ENCODE measurements at places on chromosomes 7 and 10.

GRCh38 chr7:100467638-100468373 lies 3.7 kb upstream of the SPACDR start:
- DNase-seq, result no peak

DNA sequence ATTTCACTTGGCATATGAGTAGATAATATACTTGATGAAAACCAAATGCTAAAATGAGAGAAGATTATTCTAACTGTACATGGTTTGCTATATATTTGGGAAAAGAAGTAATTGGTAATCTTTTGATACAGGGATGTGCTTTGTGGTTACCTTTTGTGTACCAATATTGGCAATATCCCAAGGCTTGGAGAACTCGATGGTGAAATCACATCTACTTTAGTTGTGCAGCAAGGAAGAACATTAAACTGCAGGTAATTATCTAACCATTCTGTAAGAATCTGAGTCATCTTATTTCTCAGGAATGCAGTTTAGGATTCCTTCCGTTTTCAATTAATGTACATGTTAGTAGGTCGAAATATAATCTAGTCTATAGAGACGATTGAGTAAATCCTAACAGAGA lies 64.1 kb downstream of the SRI start:
- no peak for DNase-seq

GRCh38 chr10:71838264-71839211 lies 12.5 kb downstream of the PSAP start:
- DNase-seq, result no peak

DNA sequence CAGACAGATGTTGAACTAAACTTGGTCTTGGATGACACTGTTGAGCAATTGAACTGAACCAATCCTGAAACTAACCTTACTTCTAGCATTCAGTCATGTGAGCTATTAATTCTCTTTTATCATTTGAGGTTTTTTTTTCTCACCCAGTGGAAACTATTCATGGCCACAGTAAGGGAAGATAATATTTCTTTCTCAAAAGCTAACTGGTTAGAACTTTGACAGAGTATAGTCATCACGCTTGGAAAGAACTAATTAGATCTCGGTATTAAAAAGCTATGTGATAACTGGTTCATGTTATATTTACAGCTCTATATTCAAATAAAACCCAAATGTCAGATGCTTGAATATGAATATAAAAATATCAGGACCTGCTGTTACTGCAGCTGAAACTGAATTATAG lies 89.5 kb downstream of the OTUD1 start:
- DNase-seq, result no peak

- DNase-seq, result no peak
Observed at GRCh38 chr7:137961200-137962177, 40.4 kb downstream of the CREB3L2 start.

DNA sequence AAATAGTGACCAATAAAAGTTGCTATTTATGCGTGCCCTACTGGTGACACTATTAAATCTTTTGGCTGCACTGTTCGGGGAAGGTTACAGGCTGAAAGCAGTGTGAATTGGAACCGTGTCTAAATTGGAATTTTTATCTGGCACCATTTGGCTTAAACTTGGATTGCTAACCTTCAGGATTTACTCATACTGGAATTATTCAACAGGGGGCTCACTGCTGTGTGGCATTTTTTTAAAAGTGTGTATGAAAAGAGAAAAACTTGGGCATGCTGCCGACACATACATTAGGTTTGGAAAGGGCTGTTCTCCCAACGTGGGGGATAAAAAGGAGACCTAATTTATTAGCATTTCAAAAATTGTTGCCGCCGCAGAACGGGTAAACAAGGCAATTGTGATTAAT lies 537.9 kb upstream of the MGMT start:
- DNase-seq, result no peak

- no peak for DNase-seq
Observed at GRCh38 chr10:30980951-30981616, 50.6 kb downstream of the ZNF438 start.

DNA sequence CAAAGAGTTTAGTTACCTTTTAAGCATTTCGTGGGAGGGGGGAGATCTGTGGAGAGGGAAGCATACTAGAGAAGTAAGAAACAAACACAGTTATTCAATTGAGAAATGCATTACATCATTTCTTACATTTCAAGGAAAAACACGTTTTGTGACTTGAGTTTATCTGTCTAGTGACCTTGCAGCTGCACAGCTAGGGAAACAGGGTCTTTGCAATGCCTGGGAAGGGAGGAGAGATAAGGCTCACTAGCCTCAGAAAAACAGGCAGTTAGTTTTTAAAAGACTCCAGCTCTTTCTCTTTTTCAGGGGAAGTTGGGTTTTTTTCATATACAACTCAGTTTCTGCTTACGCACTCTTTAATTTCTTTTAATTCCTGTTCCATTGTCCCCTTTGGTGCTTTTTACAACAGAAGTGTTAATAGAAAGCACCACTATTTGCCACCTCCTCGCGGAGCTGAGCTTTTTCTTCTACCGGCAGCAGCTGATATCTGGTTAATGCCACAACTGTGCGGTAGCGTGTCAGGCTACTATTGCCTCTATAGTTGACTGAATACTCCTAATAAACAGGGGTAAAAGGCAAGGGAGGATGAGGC lies 5.6 kb downstream of the CYP3A43 start:
- no peak for DNase-seq

GRCh38 chr10:20034732-20035131 lies 218.5 kb downstream of the PLXDC2 start:
- no peak for DNase-seq

GRCh38 chr10:1602037-1602484 lies 135.3 kb downstream of the ADARB2 start:
- no peak for DNase-seq

DNA sequence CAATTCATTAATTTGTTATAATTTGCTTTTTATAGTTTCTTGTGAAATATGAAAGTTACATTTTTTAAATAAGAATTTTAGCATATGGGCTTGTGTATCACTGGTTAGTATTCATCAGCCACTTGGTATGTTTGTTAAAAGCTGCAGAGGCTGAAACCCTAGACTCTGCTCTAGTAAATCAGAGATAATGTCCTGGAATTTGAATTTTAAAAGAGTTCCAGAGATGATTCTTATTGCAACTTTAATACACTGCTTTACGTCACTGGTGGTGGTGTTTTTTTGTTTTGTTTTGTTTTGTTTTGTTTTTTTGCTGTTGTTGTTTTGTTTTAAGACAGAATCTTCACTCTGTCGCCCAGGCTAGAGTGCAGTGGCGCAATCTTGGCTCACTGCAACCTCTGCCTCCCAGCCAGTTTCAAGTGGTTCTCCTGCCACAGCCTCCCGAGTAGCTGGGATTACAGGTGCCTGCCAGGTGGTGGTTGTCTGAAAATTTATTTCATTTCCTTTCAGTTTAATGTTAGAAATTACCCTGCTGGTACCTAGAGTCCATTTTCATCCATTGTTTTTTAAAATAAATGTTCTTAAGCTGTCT lies 43.8 kb downstream of the PTPN12 start:
- DNase-seq, result no peak

GRCh38 chr10:49254556-49255318 lies 44.2 kb upstream of the C10orf71 start:
- DNase-seq, result peak; percentile 41

GRCh38 chr10:75034714-75035258 lies 76.7 kb upstream of the SAMD8 start:
- no peak for DNase-seq

DNA sequence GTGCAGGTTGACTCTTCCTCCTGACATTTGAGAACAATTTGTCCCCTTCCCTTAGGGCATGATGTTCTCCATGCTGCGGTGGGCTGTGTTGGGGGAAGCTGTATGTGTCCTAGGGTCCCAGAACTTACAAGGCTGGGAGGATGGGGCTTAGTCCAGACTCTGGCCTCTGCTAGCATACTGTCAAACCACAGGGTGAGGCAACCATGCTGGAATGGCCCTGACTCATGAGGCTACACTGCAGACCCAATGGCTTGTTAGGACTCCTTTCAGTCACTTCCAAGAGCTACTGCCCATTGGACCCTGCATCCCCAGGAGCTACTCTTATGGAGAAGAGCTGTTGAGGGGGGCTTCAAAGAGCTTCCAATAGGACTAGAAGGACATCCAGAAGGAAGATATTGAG lies 20.1 kb upstream of the FAM170B start:
- no peak for DNase-seq

DNA sequence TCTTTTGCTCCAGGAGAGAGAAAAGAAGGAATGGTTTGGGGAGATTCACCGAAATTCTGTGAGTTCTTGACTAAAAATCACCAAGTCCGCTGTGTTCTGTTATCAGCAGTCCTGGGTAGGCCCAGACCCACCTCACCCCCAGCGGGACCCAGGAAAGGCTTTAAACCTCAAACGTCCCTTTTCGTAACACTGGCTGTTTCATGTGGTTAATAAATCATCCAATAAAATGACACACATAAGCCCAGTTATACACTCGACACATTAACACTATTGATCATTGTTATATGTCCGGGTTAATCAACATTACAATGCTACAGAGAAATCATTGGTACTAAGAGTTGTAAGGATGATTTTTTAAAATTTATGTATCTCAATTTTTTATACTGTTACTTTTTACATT lies 25.2 kb downstream of the DIP2C start:
- no peak for DNase-seq

- no peak for DNase-seq
Observed at GRCh38 chr10:44818041-44818649, 93.0 kb upstream of the TMEM72 start.

- DNase-seq, result no peak
Observed at GRCh38 chr7:67045496-67045995, 48.9 kb downstream of the TYW1 start.

DNA sequence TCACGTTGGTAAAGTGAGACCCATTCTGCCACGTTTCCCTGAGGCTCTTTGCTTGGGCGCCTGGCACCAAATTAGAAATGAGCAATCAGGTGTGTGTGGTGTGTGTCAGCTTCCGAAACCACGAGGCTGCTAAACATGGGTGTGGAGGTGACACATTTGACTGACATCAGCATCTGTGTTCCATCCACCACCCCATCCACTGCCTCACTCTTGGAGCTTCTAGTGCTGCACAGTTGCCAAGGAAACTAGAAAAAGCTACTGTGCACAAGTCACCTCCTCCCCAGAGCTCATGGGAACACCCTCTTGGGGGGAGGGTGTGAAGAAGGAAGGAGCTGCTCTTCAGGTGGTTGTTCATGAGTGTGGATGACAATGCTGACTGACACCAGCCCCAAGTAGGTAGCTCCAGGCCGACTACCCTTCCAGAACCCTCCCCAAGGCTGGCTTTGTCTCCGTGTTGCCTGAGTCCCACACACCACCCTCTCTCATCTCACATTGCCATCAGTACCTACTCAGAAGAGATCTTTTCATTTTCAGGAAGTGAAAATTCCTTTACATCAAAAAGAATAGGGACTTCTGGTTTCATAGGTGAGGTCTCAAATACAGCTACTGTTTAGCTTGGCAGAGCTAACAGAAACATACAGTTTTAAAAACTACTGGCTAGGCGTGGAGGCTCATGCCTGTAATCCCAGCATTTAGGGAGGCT lies 152.2 kb downstream of the TMEM178B start:
- no peak for DNase-seq

- no peak for DNase-seq
Observed at GRCh38 chr7:9557853-9558252, 1124.4 kb downstream of the NXPH1 start.

DNA sequence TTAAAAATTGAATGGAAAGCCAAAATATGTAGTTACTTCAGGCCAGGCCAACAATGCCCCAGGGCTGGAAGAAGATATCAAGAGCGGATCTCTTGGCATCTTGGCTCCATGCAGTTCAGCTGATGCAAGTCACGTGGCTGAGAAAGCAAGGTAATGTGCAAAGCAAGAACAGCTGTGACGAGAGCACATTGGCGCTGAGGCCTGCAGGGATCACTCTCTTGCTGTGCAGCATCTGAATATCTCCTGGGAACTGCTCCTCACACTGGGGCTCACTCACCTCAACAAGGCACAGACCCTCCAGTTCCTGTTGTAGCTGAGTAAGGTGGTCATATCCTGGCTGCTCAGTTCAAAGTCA lies 14.0 kb downstream of the AKR1B1 start:
- no peak for DNase-seq

DNA sequence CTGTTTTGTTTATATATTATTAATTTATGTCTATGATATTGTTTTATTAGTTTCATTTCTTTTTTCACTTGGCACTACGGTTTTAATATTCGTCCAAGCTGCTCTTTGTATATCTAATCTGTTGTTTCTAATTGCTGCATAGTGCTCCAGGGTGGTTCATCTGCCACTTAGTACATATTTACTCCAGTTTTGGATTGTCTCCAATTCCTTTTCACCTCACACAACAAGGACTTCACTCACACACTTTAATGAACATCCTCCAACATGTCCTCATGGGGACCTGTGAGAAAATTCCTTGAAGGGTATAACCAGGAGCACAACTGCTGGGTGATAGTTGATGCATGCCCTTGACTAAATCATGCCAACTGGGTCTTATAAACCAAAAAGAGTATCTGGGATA lies 14.1 kb upstream of the NOC3L start:
- no peak for DNase-seq

DNA sequence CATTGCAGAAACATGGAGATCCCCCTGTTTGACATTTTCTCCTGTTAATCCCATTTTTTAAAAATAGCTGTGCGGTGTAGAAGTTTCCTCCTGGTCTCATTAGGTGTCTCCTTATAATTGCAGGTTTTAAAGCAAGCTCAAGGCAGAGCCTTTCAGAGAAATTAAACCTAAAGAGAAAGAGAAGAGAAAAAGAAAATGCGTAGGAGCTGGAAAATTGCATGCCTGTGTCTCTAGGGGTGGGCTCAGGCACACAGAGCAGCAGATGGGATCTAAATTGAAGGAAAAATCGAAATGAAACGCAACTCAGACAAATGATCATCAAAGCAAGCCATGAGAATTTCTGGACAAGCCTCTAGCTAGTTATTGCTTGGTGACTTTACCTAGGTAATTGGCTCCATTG lies 40.1 kb downstream of the GPR26 start:
- no peak for DNase-seq

GRCh38 chr10:72367301-72367960 lies 12.7 kb upstream of the DNAJB12 start:
- no peak for DNase-seq

GRCh38 chr10:46050941-46051623 lies 5.0 kb upstream of the MSMB start:
- no peak for DNase-seq
